Hindlimb muscle (tissue), 1 donor: ENCODE measurements at places on chromosomes 12 and 14.

DNA sequence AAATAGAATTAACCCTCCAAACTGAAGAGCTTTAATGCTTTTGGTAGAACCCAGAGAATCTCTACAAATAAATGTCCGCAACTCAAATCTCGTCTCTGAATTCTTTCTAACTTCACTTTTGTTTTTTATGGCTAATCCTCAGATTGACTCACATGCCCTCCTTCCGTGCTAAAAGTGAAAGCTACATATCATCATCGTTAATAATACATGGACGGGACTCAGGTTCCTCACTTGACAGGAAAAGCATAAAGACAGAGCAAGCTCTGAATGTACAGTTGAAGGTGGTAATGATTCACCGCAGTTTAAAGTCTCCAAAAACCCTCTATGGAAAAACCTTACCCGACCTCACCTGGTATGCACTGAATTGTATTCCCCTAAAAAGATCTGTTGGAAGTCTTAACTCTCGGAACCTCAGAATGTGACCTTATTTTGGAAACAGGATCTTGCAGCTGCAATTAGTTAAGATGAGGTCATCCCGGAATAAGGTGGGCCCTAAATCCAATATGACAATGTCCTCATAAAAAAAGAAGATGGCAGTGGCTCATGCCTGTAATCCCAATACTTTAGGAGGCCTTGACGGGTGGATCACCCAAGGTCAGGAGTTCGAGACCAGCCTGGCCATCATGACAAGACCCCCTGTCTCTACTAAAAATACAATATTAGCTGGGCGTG is 147.4 kb upstream of the FOXN3 start:
- no peak for DNase-seq

DNA sequence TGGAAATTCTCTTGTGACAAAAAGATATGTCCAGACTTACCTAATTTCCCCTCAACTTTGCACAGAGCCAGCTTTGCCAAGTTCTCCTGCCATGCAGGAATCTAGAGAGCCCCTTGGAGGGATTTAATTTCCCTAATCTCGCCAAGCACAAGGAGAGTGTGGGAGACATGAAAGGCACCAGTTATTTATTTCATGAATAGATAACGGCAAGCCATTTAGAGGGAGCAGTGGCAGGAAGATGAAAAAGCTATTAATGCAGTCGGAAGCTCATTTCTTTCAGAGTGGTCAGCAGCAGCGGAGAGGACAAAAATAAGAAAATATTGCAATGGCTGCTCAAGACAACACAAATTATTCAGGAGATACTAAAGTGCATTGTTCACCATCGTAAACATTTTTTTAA is 150.9 kb upstream of the WSCD2 start:
- DNase-seq: no peak

DNA sequence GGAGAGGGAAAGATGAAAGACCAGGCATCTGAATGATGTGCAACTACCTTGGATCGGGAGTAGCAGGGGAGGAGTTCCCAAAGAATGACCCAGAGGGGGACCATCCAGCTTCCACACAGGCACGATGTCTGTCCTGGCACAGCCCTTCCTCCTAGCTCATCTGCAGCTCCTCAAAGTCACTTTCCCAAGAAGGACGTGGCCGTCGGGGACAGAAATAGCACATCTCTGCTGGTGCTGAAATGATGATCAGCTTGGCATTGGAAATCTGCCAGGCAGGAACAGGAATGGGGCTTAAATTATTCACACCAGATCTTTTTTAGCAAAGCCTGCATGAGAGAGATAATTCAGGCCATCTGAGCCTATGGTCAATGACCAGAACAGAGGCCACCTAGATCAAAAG is 41.7 kb downstream of the TSPAN11 start:
- no peak for DNase-seq

DNA sequence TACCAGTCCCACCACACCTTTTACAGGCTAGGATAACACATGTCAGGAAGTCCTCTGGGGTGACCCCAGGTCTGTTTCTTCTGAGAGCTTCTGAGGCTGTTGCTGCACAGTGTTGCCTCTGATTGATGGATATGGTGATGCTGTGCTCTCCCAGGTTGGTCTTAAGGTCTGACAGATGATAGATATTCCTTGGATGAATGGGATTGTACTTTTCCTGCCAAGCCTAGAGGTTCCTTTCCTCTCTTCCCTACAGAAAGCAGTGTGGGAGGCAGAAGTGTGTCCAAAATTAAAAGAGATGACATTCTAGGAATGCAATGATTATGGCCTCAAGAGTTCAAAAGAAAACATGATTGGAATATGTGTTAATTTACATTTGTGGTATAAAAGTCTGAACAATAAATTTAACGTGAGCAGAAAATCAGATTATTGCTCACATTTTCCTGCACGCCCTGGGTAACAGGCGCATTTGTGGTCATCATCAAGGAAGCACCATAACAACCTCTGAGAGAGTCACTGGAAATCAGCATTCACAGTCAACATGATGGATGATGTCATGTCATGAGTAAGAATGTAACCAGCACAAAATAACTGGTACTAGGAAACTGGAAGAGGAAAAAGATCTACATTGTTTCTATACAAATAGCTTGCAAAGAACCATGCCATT is 73.7 kb downstream of the BBS10 start:
- no peak for DNase-seq

- DNase-seq: no peak
These were observed 81.2 kb downstream of the PCNX1 start for GRCh38 chr14:70988452-70988851.

- no peak for DNase-seq
These were observed 105.6 kb downstream of the KSR2 start for GRCh38 chr12:117863002-117863709.

DNA sequence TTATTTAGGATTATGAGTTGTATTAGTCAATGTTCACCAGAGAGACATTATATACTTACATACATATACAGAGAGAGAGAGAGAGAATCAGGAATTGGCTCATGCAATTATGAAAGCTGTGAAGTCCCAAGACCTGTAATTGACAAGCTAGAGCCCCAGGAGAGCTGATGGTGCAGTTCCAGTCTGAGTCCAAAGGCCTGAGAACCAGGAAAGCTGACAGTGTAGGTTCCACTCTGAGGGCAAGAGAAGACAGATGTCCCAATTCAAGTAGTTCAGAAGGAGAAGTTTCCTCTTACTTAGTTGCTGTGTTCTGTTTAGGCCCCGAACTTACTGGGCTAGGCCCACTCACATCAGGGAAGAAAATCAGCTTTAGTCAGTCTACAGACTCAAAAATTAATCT is 76.4 kb upstream of the FICD start:
- no peak for DNase-seq

GRCh38 chr12:38601949-38602348 is 285.4 kb downstream of the ALG10B start:
- no peak for DNase-seq

GRCh38 chr14:97506626-97507025 is 709.4 kb downstream of the VRK1 start:
- no peak for DNase-seq

DNA sequence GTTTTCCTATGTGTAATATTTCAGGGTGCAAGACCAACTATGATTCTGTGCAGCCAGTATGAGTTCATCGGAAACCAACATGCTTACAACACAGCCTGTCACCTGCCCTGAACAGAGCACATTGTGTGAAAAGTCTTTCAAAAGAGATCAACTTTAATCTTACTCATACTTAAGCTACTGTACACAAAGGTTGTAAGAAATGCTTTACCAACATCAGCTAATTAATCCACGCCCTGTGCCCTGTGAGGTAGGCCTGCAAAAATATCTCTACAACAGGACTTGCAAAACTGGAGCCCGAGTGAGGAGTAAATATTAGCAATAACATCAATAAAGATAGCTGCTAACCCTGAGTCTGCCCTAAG is 15.1 kb downstream of the APPL2 start:
- no peak for DNase-seq

DNA sequence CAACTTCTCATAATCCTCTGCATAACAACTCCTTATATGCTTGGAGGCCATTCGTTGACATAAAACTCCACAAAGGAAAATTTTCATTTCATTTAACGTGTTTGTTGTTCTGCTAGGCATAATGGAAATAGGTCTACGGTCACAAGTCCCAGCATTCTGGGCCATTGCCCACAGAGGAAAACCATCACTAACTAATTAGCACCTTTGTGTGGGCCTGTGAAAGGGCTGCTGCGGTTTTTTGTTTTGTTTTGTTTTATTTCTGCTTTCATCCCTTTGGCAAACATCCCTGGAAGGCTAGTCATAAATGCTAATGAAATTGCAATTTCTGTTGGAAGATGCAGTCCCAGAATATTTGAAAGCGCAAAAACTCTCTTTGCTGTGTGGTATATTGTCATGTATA is 180.3 kb downstream of the RMST start:
- no peak for DNase-seq

DNA sequence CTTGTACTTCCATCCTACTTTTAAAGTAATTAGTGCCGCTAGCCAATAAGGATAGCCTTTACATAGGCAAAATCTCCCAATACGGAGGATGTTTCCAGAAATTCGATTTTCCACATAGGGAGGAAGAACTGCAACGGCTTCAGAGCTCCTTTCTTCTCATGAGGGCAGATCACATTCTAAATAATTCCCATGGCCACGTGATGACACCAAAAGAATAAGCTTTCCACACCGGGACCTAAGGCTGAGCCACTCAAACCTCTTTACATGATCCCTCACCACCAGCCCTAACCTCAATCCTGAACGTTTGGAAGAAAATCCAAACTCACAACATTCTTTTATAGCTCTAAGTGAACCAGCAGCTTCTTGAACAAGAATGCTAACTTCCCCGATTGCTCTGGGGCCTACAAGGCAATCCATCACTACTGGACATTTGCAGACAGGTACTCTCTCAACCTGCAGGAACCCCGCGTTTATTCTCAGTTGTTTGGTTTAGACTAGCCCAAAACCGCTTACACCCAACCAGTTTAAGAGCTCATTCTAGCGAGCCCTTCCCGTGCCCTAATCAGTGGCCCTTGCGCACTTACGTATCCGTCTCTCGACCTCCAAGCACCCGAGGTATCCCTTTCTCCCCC is 884 bp downstream of the CAPRIN2 start:
- DNase-seq: peak; percentile 18

GRCh38 chr14:105180592-105181548 is at the start of gene NUDT14:
NUDT14 (minus strand) TSS chr14:105181312; CDS start chr14:105181209, 103 bp downstream.
- DNase-seq: no peak

- no peak for DNase-seq
These were observed 630 bp downstream of the MYL6B start for GRCh38 chr12:56152756-56153677.

DNA sequence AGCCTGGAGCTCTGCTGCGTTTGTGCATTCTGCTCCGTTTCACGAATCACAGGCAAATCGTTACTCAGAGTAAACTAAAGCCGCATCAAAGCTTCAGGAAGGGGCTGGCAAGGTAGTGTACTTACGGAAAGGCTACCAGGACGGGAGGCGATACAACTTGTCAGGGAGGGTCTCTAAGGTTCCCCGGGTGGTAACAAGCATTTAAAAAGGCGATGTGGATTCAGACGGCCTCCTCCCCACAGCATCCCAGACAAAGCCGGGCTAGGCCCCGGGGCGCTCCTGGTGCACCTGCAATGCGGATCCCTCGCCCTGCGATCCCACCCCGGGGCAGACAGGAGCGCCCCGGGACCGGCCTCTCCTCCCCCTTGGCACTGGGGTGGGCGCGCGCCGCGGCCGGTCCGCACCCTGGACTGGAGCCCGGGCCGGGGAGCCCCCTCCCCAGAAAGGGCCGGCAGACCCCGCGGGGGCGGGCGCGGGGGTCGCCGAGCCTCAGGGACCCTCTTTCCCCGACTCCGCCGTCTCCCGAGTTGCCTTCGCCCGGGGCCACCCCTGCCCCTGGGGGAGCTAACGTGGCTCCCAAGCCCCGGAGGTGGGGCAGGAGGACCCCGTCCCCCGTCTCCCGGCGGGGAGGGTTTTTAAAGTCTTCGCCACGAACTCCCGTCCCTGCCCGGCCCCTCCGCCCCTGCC is 718 bp downstream of the CCDC92 start:
- DNase-seq: peak; percentile 15

DNA sequence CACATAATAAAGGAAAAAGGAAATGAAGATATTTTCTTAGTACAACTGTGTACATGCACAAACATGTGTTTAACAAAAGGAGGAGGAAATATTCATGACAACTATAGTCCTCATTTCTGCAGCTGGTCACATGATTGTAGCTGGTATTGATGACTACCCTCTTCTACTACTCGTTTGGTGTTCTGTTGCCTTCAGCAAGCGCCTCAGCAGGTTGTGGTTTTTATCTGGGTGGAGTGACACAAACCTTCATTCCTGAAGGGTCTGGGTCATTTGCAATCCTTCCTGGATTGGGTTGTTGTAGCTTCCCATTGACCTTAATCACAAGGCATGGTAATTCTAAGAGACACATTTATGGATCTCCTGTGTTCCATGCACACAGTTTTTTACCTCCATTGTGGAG is 1009.9 kb upstream of the USP15 start:
- no peak for DNase-seq

DNA sequence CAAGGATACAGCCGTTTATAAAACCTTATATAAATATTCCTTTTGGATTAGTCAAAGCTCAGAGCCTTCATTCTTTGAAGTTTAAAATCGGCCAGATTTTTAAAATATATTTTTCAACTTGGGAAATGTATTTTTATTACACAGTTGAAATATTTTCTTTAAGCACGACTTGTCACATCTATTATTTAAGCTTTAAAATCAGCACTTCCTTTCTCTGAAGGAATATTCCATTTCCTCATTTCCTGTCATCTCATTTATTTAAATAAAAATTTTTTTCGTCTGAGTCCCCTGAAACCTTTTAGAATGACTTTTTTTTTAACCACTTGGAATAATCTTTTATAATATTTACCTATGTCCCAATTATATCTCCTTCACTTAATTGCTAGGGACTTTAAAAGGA is 107.5 kb upstream of the PDE3A start:
- no peak for DNase-seq

DNA sequence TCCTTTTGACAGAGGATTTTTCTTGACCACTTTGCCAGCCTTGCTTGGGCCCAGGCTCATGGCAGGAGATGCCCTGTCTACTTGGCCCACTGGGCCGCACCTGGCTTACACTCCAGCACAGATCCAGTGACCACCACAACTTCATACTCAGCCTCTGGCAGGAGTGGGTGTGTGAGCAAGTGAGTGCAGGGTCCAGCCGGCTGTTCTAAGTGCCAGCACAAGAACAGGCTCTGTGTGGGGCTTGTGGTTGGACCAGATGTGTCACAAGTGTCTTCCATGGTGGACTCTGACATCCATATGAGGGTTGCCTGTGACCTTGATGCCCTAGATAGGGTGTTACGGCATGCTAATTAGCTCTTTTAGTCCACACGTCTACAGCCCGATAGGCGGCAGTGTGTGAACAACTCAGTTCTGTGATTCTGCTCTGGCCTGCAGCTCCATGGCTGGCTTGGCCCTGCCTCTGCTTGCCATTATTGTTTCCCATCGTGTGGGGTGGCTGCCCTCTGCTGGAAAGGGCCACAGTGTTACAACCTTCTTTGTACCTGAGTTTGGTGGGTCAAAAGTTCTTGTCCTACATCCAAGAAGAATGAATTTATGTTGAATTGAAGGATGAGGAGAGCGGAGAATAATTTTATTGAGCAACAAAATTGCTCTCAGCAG is 1089.1 kb downstream of the SLC6A15 start:
- DNase-seq: no peak
